ENCODE measurements at places on chromosomes 2 and 18. TPM values are rescaled to one million over a fixed set of nuclear protein-coding genes. Genes with fewer than 3 reads are reported as not detected.

DNA sequence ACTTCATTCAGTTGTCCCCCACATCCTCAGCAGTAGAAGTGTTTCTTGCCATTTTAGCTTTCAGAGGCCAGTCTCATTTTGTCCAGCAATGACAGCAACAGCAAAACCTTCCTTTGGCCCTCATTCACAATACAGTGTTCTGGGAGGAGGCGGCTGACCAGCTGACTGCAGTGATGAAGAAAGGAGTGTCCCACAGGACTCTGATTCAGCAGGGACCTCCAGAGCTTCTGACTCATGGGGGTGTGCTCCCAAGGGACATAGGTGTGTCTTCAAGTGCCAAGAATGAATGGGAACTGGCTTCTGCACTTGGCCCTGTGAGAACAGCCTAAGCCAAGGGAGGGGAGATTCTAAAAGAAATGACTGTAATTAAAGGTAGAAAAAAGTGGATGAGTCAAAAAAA lies 147.0 kb upstream of the PELI1 start:
- no peak for DNase-seq

SERPINB12 gene
- not detected for total RNA-seq

GRCh38 chr2:234968631-234969305 lies 17.0 kb downstream of the SH3BP4 start:
- DNase-seq, result no peak

DNA sequence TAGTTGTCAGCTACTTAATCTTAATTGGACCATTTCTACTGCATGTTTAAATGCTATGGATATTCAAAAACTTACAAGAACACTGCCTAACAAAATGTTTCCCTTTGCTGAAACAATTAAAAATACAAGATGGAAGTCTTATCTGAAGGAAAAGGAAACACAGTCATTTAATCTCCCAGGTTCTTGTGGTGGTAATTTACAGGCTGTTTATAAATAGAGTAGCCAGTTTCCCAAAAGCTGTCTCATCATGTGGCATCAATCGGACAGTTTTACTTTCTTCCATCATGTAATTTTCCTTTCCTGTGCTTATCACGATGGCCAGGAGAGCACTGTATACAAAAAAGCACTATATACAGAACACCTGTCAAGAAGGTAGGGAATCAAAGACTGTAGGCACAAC lies 368.1 kb downstream of the ZEB2 start:
- DNase-seq, result no peak

KYNU gene
- total RNA-seq, result 5.3 TPM

- DNase-seq, result no peak
Measured at GRCh38 chr2:36367486-36367885, 11.9 kb downstream of the CRIM1 start.

- DNase-seq, result no peak
Measured at GRCh38 chr2:150478200-150478974, 9.1 kb downstream of the RND3 start.

Data from uterus (tissue), 4 donors.